Stimulated activated CD4-positive, alpha-beta T cell treated with anti-CD3 and anti-CD28 coated beads, Interleukin-12 subunit alpha, Interleukin-12 subunit beta, amount 100 ng/mL, for 4 hours (primary cell): ENCODE measurements at places on chromosomes 4 and X.

DNA sequence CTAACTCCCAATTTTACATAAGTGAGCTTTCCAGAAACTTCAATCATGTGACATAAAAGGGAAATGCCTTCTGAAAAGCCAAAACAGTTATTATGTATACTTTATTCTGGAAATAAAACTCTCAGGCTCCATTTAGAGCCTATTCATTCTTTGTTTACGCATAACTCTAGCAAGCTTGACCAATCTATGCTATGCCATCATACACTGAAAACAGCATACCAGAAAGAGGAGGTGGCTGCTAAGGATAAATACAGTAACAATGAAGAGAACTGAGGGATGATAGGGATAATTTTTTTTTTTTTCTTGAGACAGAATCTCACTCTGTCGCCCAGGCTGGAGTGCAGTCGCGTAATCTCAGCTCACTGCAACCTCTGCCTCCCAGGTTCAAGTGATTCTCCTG lies 24.4 kb downstream of the CDKL2 start:
- no peak for DNase-seq

DNA sequence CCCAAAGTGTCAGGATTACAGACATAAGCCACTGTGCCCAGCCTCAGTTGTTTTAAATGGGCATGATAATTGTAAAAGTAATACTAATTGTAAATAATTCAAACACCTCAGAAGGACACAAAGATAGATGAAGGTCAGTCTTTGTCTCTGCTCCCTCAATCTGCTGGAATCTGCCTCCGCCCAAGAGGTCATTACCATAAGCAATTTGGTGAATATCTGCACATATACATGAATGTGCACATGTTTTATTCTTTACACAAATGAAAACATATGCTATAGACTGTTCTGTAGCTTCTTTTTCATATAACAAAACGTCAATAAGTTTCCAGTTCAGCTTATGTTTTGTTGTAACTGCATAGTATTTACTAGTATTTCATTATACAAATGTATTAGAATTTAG lies 7.0 kb downstream of the STBD1 start:
- no peak for DNase-seq

- DNase-seq: no peak
These were observed 23.9 kb downstream of the HTT start for GRCh38 chr4:3098346-3098745.

- DNase-seq: no peak
These were observed 205.6 kb upstream of the HS3ST1 start for GRCh38 chr4:11634283-11634682.

DNA sequence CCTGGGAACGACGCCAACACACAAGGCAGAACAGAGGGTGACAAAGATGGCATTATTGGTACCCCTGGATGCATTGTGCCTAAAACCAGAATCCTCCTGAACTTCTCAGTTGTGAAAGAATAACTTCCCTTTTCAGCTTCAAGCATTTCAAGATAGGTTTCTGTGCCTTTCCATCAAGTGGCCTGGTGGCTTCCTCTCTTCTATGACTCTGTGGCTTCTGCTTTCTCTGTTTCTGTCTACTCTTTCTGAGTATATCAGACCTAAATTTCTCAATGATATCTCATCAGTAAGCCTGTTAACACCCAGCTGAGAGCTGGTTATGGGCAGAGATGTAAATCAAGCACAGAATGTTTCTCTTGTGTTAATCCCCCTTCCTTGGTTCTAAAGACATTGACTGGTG lies 21.4 kb upstream of the FAM9B start:
- DNase-seq: no peak

- no peak for DNase-seq
These were observed 127.2 kb upstream of the RPS6KA3 start for GRCh38 chrX:20393944-20394343.

DNA sequence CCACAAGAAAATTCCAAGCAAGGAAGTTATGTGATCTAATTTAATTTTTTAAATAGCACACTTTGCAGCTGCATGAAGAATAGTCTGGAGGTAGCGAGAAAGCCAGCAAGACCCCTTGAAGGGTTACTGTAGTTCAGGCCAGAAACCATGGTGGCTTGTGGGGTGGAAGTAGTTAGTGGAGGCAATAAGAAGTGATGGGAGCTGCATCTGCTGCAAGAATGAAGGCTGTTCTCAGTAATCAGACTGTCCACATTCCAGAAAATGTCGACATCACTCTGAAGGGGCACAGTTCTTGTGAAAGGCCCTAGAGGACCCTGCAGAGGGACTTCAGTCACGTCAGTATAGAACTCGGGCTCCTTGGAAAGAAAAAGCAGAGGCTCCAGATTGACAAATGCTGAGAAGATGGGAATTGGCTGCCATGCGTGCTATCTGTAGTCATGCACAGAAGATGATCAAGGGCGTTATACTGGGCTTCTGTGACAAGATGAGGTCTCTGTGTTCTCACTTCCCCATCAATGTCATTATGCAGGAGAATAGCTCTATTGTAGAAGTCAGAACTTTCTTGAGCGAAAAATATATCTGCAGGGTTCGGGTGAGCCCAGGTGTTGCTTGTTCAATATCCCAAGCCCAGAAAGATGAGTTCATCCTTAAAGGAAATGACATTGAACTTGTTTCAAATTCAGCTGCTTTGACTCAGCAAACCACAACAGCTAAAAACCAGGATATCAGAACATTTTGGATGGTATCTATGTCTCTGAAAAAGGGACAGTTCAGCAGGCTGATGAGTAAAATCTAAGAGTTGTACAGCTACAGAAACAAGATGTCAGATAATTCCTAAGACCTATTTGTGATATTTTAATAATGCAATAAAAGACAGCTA lies 254.2 kb downstream of the CBR4 start:
- DNase-seq: no peak

GRCh38 chr4:71470524-71470923 lies 131.7 kb downstream of the SLC4A4 start:
- no peak for DNase-seq

- DNase-seq: no peak
These were observed 330.2 kb downstream of the NLGN4X start for GRCh38 chrX:5898463-5898862.

GRCh38 chrX:77398330-77398954 lies 48.7 kb upstream of the FGF16 start:
- DNase-seq: no peak

DNA sequence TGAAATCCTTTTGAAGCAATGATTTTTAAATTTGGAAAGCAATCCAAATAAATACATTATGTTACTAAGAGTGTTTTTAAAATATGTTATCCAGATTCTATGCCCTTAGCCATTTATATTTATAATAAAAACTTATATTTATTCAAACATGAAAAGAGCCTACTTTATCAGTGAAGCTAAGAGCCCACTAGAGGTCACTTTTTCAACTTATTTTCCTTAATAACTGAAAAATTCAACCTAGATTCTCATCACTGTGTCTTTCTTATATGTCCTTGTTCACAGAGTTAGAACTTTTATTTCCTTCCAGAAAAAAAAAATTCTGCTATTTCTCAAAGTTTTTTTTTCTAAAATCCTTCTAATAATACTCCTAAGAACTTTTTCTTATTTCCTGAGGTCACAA lies 23.9 kb downstream of the PRDM8 start:
- no peak for DNase-seq

DNA sequence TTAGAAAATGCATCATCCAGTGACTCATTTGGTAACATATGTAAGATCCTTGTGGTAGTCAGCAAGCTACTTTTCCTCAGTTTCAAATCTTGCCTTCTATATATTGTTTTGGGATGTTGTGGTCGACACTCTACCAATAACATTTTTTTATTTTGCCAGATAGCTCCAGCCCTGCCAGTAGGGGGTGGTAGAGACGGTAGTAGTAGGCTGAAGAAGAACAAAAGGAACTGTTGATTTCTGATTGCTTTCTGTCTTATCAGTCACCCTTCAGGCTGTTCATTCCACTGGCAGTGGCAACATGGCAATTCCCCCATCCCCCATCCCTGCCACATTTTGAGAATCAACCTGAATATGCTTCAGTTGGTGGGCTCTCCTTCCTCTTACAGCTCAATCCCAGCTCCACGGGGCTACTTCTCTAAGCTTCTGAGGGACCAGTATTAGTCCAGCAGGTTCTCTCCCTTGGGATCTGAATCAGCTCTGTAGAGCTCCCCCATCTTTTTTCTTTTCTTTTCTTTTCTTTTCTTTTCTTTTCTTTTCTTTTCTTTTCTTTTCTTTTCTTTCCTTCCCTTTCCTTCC lies 171.5 kb upstream of the VEGFC start:
- DNase-seq: no peak
